ENCODE measurements at places on chromosomes 2 and 18.

GRCh38 chr2:73759285-73759764, 20.6 kb downstream of the DUSP11 start:
- H3K27me3 ChIP-seq = no peaks in the 10 kb centered on the region
- no peak overlapping the region for H3K27ac ChIP-seq
- no peak overlapping the region for H3K4me3 ChIP-seq
- peaks cover 6% of the 10 kb centered on the region for H3K4me1 ChIP-seq
- DNase-seq = peak; percentile 40
- H3K36me3 ChIP-seq = peaks cover 95% of the 10 kb centered on the region

DNA sequence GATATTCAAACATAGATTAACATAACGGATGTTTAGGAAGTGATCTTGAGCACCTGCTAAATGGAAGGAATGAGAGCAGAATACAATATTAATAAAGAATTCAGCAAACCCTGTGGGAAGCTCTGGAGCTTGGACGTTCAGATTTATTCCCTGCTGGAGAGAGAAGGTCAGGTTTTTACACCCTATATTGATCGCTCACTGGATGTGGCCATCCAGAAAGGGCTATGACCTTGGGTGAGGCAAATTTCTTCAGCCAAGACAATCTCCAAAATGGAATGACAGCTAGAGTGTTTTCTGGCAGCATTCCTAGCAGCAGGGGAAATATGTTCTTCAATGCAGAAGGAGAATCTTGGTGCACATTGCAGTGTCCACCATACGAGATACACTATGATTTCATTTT, 288.3 kb downstream of the IRS1 start:
- no peak overlapping the region for H3K4me3 ChIP-seq
- no peak overlapping the region for H3K27ac ChIP-seq
- DNase-seq = no peak
- H3K27me3 ChIP-seq = no peaks in the 10 kb centered on the region
- no peaks in the 10 kb centered on the region for H3K4me1 ChIP-seq

- H3K27me3 ChIP-seq = peaks cover 13% of the 10 kb centered on the region
- H3K4me1 ChIP-seq = no peaks in the 10 kb centered on the region
- no peaks in the 10 kb centered on the region for H3K36me3 ChIP-seq
- no peak overlapping the region for H3K4me3 ChIP-seq
Measured at GRCh38 chr2:118179445-118179844, 91.2 kb downstream of the INSIG2 start.

DNA sequence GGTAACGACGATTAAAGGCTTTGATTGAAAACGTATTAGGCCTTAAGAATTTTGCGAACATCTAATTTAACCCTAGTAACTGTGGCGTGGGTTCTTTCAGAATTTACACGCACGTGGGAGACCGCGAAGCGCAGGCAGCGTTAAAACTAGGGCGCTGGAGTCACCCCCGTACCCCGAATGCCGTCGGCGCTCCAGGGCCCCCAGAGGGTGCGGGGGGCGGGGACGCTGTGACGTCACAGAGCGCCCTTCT, 673 bp upstream of the SMCHD1 start:
- H3K4me1 ChIP-seq = peaks cover 47% of the 10 kb centered on the region
- H3K27ac ChIP-seq = peak overlapping the region; percentile 98
- peak overlapping the region; percentile 77 for H3K4me3 ChIP-seq

- H3K27ac ChIP-seq = no peak overlapping the region
- H3K4me1 ChIP-seq = peaks cover 8% of the 10 kb centered on the region
- H3K4me3 ChIP-seq = no peak overlapping the region
- DNase-seq = no peak
- H3K36me3 ChIP-seq = no peaks in the 10 kb centered on the region
Measured at GRCh38 chr2:33032245-33032644, 85.5 kb downstream of the LTBP1 start.

- H3K36me3 ChIP-seq = no peaks in the 10 kb centered on the region
- no peaks in the 10 kb centered on the region for H3K27me3 ChIP-seq
- H3K4me3 ChIP-seq = no peak overlapping the region
- H3K27ac ChIP-seq = no peak overlapping the region
- no peak for DNase-seq
Measured at GRCh38 chr2:76759634-76760366, 762.4 kb downstream of the LRRTM4 start.

DNA sequence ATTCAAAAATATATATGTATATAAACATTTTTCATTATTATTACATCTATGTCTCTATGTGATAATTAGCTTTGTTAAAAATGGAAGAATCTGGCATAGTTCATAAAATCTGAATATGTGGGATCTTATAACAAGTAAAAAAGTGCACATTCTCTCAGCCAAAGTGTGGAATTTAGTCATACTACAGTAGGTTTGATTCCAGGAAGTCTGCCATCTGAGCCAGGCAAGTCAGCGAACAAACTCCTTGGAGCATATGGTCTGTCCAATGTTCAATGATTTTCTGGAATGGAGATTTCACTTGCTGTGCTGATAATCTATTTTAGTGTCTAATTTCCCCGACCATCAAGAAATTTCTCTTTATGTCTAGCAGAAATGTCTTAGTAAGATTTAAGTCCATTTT, 1033.2 kb upstream of the NXPH2 start:
- H3K27me3 ChIP-seq = no peaks in the 10 kb centered on the region
- no peak for DNase-seq
- H3K4me1 ChIP-seq = no peaks in the 10 kb centered on the region
- no peaks in the 10 kb centered on the region for H3K36me3 ChIP-seq
- no peak overlapping the region for H3K27ac ChIP-seq
- no peak overlapping the region for H3K4me3 ChIP-seq

- no peaks in the 10 kb centered on the region for H3K36me3 ChIP-seq
- no peak for DNase-seq
- H3K4me3 ChIP-seq = no peak overlapping the region
- H3K27ac ChIP-seq = no peak overlapping the region
- H3K27me3 ChIP-seq = no peaks in the 10 kb centered on the region
Measured at GRCh38 chr2:20192781-20193180, 32.1 kb downstream of the SDC1 start.

DNA sequence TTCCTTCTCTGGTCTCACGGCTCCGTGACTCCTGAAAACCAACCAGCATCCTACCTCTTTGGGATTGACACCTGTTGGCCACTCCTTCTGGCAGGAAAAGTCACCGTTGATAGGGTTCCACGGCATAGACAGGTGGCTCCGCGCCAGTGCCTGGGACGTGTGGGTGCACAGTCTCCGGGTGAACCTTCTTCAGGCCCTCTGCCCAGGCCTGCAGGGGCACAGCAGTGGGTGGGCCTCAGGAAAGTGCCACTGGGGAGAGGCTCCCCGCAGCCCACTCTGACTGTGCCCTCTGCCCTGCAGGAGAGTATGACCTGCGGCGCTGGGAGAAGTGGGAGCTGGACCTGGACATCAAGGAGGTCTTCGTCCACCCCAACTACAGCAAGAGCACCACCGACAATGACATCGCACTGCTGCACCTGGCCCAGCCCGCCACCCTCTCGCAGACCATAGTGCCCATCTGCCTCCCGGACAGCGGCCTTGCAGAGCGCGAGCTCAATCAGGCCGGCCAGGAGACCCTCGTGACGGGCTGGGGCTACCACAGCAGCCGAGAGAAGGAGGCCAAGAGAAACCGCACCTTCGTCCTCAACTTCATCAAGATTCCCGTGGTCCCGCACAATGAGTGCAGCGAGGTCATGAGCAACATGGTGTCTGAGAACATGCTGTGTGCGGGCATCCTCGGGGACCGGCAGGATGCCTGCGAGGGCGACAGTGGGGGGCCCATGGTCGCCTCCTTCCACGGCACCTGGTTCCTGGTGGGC, 10.0 kb downstream of the PROC start:
- H3K36me3 ChIP-seq = peaks cover 10% of the 10 kb centered on the region
- DNase-seq = no peak
- H3K27ac ChIP-seq = no peak overlapping the region
- no peak overlapping the region for H3K4me3 ChIP-seq
- H3K27me3 ChIP-seq = no peaks in the 10 kb centered on the region

- H3K27ac ChIP-seq = peak overlapping the region; percentile 66
- peaks cover 44% of the 10 kb centered on the region for H3K4me1 ChIP-seq
- H3K4me3 ChIP-seq = no peak overlapping the region
- DNase-seq = no peak
- H3K27me3 ChIP-seq = no peaks in the 10 kb centered on the region
- no peaks in the 10 kb centered on the region for H3K36me3 ChIP-seq
Measured at GRCh38 chr18:48782381-48782861, 168.3 kb downstream of the SMAD7 start.

GRCh38 chr2:30704309-30705020, 102.8 kb downstream of the CAPN13 start:
- H3K27me3 ChIP-seq = no peaks in the 10 kb centered on the region
- peaks cover 5% of the 10 kb centered on the region for H3K4me1 ChIP-seq
- H3K27ac ChIP-seq = no peak overlapping the region
- no peak for DNase-seq
- H3K4me3 ChIP-seq = no peak overlapping the region

DNA sequence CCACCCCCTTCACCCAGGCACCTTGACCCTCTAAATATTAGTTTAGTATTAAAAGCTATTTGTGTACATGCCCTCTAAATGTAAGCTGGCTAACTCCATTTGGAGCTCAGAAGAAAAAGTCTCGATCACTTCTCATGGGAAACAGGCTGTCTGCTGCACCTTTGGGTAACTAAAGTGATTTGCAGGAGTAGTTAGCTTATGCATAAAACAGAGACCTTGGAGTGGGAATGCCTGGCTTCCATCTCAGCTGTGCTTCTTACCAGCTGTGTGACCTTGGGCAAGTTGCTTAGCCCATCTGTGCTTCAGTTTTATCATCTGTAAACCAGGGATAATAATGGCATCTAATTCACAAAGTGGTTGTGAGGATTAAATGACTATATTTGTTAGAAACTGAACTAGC, 29.9 kb downstream of the IGFBP2 start:
- peaks cover 47% of the 10 kb centered on the region for H3K36me3 ChIP-seq
- no peak for DNase-seq
- H3K4me3 ChIP-seq = no peak overlapping the region
- H3K27ac ChIP-seq = no peak overlapping the region
- H3K27me3 ChIP-seq = no peaks in the 10 kb centered on the region

- no peak overlapping the region for H3K27ac ChIP-seq
- H3K4me1 ChIP-seq = peaks cover 5% of the 10 kb centered on the region
- H3K27me3 ChIP-seq = no peaks in the 10 kb centered on the region
- H3K4me3 ChIP-seq = no peak overlapping the region
- no peaks in the 10 kb centered on the region for H3K36me3 ChIP-seq
Measured at GRCh38 chr18:773980-774624, 37.9 kb downstream of the YES1 start.

DNA sequence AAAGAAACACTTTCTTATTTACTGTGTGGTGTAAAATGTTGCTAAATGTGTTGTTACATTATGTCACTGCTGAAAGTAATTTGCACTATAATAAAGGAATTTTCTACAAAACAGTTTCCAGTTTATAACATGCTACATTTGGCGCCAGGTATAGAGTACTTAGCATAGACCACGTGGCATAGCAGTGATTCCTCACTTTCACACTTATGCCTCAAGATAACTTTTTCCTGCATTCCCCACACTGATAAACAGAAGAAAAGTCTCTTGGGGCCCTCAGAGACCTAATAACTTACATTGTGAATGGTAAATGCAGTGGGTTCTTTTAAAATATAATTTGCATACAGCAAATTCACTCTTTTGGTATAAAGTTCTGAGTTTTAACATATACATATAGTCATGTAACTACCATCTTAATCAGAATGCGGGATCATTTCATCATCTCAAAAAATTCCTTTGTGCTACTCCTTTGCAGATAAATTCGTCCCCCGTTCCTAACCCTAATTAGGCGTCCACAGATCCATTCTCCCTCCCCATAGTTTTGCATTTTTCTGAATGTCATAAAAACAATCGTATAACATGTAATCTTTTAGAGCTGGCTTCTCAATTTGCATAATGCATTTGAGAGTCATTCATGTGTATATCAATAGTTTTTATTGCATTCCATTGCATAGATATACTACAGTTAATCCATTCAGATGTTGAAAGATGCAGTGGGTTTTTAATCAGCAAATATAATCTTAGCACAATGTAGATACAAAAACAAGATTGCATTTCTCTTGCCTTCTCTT, 7.5 kb downstream of the LGALSL start:
- no peak overlapping the region for H3K4me3 ChIP-seq
- no peak overlapping the region for H3K27ac ChIP-seq
- no peak for DNase-seq
- H3K4me1 ChIP-seq = peaks cover 3% of the 10 kb centered on the region
- H3K36me3 ChIP-seq = peaks cover 33% of the 10 kb centered on the region

GRCh38 chr2:43285987-43286386, 59.6 kb upstream of the ZFP36L2 start:
- H3K36me3 ChIP-seq = peaks cover 73% of the 10 kb centered on the region
- no peak overlapping the region for H3K4me3 ChIP-seq
- DNase-seq = no peak
- no peaks in the 10 kb centered on the region for H3K27me3 ChIP-seq
- H3K27ac ChIP-seq = no peak overlapping the region

GRCh38 chr2:20534913-20535801, 88.3 kb downstream of the RHOB start:
- H3K4me1 ChIP-seq = peaks cover 15% of the 10 kb centered on the region
- no peak for DNase-seq
- no peaks in the 10 kb centered on the region for H3K36me3 ChIP-seq
- H3K27me3 ChIP-seq = no peaks in the 10 kb centered on the region

DNA sequence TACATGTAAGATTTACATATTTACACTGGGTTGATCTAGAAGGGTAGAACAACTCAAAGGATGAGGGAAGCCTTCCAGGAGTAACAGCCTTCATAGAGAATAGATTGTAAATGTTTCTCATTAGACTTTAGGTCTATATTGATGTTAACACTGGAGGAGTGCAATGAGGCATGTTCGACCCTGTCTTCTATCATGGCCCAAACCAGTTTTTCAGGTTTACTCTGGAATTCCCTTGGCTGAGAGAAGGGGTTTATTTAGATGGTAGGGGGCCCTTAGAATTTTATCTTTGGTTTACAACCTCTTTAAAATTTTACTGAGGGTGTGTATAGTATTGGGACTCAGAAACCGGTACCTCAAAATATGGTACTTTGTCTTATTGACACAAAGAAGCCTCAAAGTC, 634.9 kb upstream of the PIK3C3 start:
- H3K36me3 ChIP-seq = no peaks in the 10 kb centered on the region
- no peaks in the 10 kb centered on the region for H3K4me1 ChIP-seq
- H3K4me3 ChIP-seq = no peak overlapping the region
- H3K27me3 ChIP-seq = no peaks in the 10 kb centered on the region

GRCh38 chr2:95669441-95669991, 77.7 kb downstream of the TRIM43 start:
- no peak overlapping the region for H3K27ac ChIP-seq
- no peaks in the 10 kb centered on the region for H3K36me3 ChIP-seq
- H3K27me3 ChIP-seq = no peaks in the 10 kb centered on the region
- no peak overlapping the region for H3K4me3 ChIP-seq

DNA sequence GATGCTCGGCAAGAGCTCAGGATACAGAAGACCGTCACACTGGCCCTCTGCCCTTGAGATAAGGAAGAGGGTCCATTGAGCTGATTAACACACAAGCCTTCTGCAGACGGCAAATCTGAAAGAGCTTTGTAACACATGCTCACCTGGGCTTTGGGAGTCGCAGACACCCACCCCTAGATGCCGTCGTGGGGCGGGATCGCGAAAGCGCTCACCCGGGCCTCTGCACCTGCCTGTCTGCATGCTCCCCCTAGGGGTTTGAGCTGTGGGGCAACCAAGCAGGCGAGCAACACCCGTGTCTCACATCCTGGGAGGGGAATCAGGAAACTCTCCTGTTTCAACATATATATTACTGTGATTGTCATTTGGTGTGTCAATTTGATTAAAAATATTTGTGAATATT, 99.8 kb upstream of the KCNH7 start:
- no peaks in the 10 kb centered on the region for H3K4me1 ChIP-seq
- no peak for DNase-seq
- no peak overlapping the region for H3K27ac ChIP-seq
- no peaks in the 10 kb centered on the region for H3K27me3 ChIP-seq

All from stomach (tissue), 19 donors.